SK-N-SH (cell line): ENCODE measurements at places on chromosomes 4 and X. TPM values are rescaled to one million over a fixed set of nuclear protein-coding genes. Genes with fewer than 3 reads are reported as not detected.

Gene RENBP
- polyA plus RNA-seq: 0.90 and 1.0 TPM in 2 replicates

Gene CACNA1F
- not detected in 2 replicates for polyA plus RNA-seq

Gene TRIM60
- not detected in 2 replicates for polyA plus RNA-seq

DNA sequence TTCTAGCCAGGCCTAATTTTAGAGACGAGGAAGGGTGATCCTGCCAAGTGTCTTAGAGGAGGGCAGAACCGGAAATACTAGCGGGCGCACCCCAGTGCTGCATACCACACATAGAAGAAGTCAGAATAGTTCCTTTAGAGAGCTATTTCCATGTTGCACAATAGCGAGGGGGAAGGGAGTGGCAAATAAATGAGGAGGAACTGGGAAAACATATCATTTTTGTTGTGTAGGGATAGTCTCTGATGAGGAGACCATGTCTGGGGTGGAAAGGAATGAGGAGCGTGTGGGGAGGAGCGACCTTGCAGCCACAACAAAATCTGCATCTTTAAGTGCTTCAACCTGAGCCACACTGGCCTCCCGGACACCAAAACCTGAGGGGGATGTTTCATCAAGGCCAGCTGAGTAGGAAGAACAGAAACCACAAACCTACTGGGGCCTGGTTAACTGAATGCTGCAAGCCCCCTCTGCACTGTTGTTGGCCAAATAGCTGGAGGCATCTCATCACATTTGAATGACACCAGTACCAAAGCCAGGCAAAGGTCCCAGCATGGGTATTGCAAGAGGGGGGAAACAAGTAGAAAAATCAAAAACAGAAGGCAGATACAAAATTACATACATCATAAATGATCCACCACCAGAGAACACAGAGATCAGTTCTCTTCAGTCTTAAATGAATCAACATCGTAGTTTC lies 26.7 kb upstream of the C1QTNF7 start:
- peak; percentile 4 for DNase-seq

- peak; percentile 23 for DNase-seq
Measured at GRCh38 chrX:68432648-68433047, 647 bp downstream of the OPHN1 start.

DNA sequence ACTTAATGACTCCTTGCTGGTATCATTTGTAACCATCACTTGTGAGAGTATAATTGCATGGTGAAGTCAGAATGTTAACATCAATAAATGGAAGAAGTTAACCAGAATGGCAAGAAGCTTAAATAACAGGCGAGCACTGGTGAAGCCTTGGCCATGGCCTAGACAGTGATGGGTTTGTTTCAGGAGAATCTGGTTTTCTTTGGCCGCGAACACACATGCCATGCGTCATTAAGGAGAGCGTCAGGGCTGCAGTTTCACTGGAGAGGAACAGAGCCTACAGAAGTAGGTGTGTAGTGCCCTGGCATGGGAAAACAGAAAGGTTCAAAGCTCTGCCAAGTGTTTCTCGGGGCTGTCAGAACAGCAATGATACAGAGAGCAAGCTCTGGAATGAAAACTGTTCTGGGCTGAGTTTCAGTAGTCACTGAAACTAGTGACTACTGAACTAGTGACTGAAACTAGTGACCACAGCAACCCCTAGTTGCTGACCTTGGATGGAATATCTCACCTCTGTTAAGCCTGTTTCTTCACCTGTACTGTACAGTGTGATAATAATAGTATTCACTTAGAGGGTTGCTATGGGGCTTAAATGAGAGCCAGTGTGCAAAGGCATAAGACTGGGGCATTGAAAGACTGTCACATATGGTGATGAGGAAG lies 93.8 kb downstream of the C4orf51 start:
- DNase-seq: no peak

DNA sequence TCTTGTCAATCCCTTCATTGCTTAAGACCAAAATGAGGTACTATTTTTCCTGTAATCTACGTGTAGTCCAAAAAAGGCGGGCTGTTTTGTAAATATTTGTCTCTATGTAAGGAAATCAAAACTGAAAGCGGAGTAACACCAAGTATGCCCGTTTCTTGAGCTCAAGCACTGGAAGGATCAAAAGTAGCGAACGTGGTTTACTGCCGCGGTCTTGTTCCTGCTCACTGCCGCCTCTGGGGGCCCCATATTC lies 71.5 kb downstream of the AFF1 start:
- no peak for DNase-seq

- DNase-seq: no peak
Measured at GRCh38 chr4:10458177-10458576, 951 bp upstream of the ZNF518B start.

GRCh38 chrX:12999422-12999821 lies 24.5 kb downstream of the TMSB4X start:
- DNase-seq: no peak

- no peak for DNase-seq
Measured at GRCh38 chr4:124783847-124784246, 71.3 kb upstream of the ANKRD50 start.

- no peak for DNase-seq
Measured at GRCh38 chr4:8539661-8540060, 40.5 kb upstream of the GPR78 start.

GRCh38 chr4:182307746-182308145 lies 64.5 kb downstream of the TENM3 start:
- no peak for DNase-seq
